Spinal cord (tissue), 10 donors: ENCODE measurements at places on chromosomes 7 and 10. TPM values are rescaled to one million over a fixed set of nuclear protein-coding genes. Genes with fewer than 3 reads are reported as not detected.

CLDN3 gene
- not detected for total RNA-seq

- no peaks in the 10 kb centered on the region for H3K27me3 ChIP-seq
- no peak overlapping the region for H3K4me3 ChIP-seq
- peaks cover 5% of the 10 kb centered on the region for H3K36me3 ChIP-seq
Observed at GRCh38 chr10:113047605-113047962, 97.5 kb downstream of the TCF7L2 start.

GRCh38 chr7:157255201-157255606, 81.6 kb upstream of the DNAJB6 start:
- H3K27ac ChIP-seq = no peak overlapping the region
- peaks cover 44% of the 10 kb centered on the region for H3K36me3 ChIP-seq
- no peaks in the 10 kb centered on the region for H3K27me3 ChIP-seq
- no peaks in the 10 kb centered on the region for H3K4me1 ChIP-seq

MRLN gene
- 25.0 TPM for total RNA-seq

EN2 gene
- total RNA-seq = 0.72 TPM

CYP2C8 gene
- 1.8 TPM for total RNA-seq

TRIM74 gene
- 0.66 TPM for total RNA-seq

H2BK1 gene
- not detected for total RNA-seq

- no peaks in the 10 kb centered on the region for H3K27me3 ChIP-seq
- no peak overlapping the region for H3K27ac ChIP-seq
- H3K36me3 ChIP-seq = no peaks in the 10 kb centered on the region
- DNase-seq = no peak
- no peaks in the 10 kb centered on the region for H3K4me1 ChIP-seq
- H3K4me3 ChIP-seq = no peak overlapping the region
Observed at GRCh38 chr7:8511855-8512254, 78.4 kb downstream of the NXPH1 start.

- no peak for DNase-seq
- peaks cover 40% of the 10 kb centered on the region for H3K36me3 ChIP-seq
- H3K4me3 ChIP-seq = no peak overlapping the region
- no peak overlapping the region for H3K27ac ChIP-seq
Observed at GRCh38 chr7:4266270-4267040, 415.6 kb upstream of the FOXK1 start.

GRCh38 chr7:100946766-100947365, 2.5 kb upstream of the MUC3A start:
- peaks cover 6% of the 10 kb centered on the region for H3K4me1 ChIP-seq
- no peak overlapping the region for H3K27ac ChIP-seq

GRCh38 chr7:11221984-11222383, 248.3 kb downstream of the PHF14 start:
- no peaks in the 10 kb centered on the region for H3K36me3 ChIP-seq
- DNase-seq = no peak
- no peak overlapping the region for H3K27ac ChIP-seq
- H3K4me3 ChIP-seq = no peak overlapping the region
- H3K4me1 ChIP-seq = no peaks in the 10 kb centered on the region
- H3K27me3 ChIP-seq = no peaks in the 10 kb centered on the region

GRCh38 chr10:49619613-49620012, 5.8 kb downstream of the CHAT start:
- no peaks in the 10 kb centered on the region for H3K36me3 ChIP-seq
- peaks cover 10% of the 10 kb centered on the region for H3K4me1 ChIP-seq
- no peak overlapping the region for H3K27ac ChIP-seq

PANK1 gene
- total RNA-seq = 35.2 TPM

ZPBP gene
- not detected for total RNA-seq

GRCh38 chr7:44259547-44260457, 59.0 kb downstream of the YKT6 start:
- no peak overlapping the region for H3K4me3 ChIP-seq
- H3K4me1 ChIP-seq = peaks cover 43% of the 10 kb centered on the region
- peaks cover 59% of the 10 kb centered on the region for H3K36me3 ChIP-seq
- H3K27ac ChIP-seq = no peak overlapping the region

AKR1B1 gene
- total RNA-seq = 54.7 TPM

- H3K4me1 ChIP-seq = no peaks in the 10 kb centered on the region
- DNase-seq = peak; percentile 49
- no peaks in the 10 kb centered on the region for H3K36me3 ChIP-seq
- no peak overlapping the region for H3K4me3 ChIP-seq
Observed at GRCh38 chr7:7707246-7707645, 11.2 kb downstream of the RPA3 start.

GRCh38 chr10:97891497-97892167, 42.0 kb downstream of the GOLGA7B start:
- peaks cover 20% of the 10 kb centered on the region for H3K36me3 ChIP-seq
- no peak overlapping the region for H3K27ac ChIP-seq
- no peak overlapping the region for H3K4me3 ChIP-seq
- H3K27me3 ChIP-seq = no peaks in the 10 kb centered on the region
- DNase-seq = no peak

GRCh38 chr7:134740376-134740775, 39.1 kb upstream of the CALD1 start:
- no peaks in the 10 kb centered on the region for H3K27me3 ChIP-seq
- no peaks in the 10 kb centered on the region for H3K4me1 ChIP-seq
- no peak overlapping the region for H3K27ac ChIP-seq
- no peaks in the 10 kb centered on the region for H3K36me3 ChIP-seq
- DNase-seq = no peak

PIK3AP1 gene
- total RNA-seq = 8.7 TPM

- H3K36me3 ChIP-seq = no peaks in the 10 kb centered on the region
- no peak overlapping the region for H3K27ac ChIP-seq
- H3K4me3 ChIP-seq = no peak overlapping the region
- DNase-seq = no peak
- no peaks in the 10 kb centered on the region for H3K27me3 ChIP-seq
Observed at GRCh38 chr7:137836541-137836940, 10.2 kb downstream of the DGKI start.

DNA sequence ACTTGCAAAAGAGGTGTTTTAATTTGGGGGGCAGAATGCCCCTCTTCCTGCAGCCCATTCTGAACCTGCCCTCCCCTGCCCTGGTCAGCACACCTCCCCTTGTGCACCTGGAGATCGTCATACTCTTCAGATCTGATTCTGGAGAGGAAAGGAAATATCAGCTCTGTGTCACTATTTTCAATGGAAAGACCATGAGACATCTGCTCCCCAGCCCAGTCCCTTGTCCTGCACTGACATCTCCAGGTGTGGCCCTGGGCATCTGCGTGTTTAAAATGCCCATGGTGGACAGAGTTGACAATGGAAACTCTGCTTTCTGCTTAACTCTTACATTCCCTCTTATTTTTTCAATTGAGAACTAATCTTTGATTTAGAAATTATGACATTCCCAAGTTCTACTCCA, 41.6 kb upstream of the RASGEF1A start:
- H3K27ac ChIP-seq = no peak overlapping the region
- H3K4me1 ChIP-seq = peaks cover 13% of the 10 kb centered on the region
- H3K36me3 ChIP-seq = no peaks in the 10 kb centered on the region
- no peak for DNase-seq
- peaks cover 6% of the 10 kb centered on the region for H3K27me3 ChIP-seq
- H3K4me3 ChIP-seq = no peak overlapping the region

DNA sequence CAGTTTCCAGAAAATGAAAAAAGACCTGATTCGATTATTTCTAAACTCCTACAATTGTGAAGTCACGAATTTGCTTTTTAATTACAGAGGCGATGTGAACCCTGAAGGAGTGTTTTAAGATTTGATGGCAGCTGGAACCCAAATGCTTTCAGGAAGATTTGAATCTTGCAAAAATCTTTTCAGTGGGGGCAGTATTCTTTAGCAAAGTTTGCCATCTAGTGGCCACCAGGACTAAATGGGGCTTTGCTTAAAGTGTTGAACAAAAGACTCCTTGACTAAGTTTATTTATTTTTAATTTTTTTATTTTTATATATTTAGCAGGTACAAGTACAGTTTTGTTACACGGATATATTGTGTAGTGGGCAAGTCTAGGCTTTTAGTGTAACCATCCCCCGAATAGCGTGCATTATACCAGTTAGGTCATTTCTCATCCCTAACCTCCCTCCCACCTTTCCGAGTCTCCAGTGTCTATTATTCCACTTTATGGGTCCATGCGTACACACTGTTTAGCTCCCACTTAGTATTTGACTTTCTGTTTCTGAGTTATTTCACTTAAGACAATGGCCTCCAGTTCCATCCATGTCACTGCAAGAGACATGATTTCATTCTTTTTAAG, 98.8 kb downstream of the CACNB2 start:
- H3K36me3 ChIP-seq = no peaks in the 10 kb centered on the region
- no peak overlapping the region for H3K27ac ChIP-seq
- no peak for DNase-seq
- no peaks in the 10 kb centered on the region for H3K27me3 ChIP-seq

- no peaks in the 10 kb centered on the region for H3K27me3 ChIP-seq
- no peak for DNase-seq
- H3K4me3 ChIP-seq = no peak overlapping the region
- H3K27ac ChIP-seq = no peak overlapping the region
Observed at GRCh38 chr10:527416-527815, 162.1 kb downstream of the DIP2C start.

GRCh38 chr7:149838992-149839408, 825 bp downstream of the ZNF862 start:
- H3K27ac ChIP-seq = peak overlapping the region; percentile 37
- DNase-seq = no peak

INTS15 gene
- 22.6 TPM for total RNA-seq

SEMA3A gene
- 32.0 TPM for total RNA-seq

RPEL1 gene
- total RNA-seq = not detected

- no peaks in the 10 kb centered on the region for H3K27me3 ChIP-seq
- no peak for DNase-seq
- no peak overlapping the region for H3K4me3 ChIP-seq
- no peaks in the 10 kb centered on the region for H3K36me3 ChIP-seq
- H3K27ac ChIP-seq = peak overlapping the region; percentile 88
- H3K4me1 ChIP-seq = peaks cover 35% of the 10 kb centered on the region
Observed at GRCh38 chr10:5545778-5546710, 21.3 kb downstream of the CALML3 start.

DNA sequence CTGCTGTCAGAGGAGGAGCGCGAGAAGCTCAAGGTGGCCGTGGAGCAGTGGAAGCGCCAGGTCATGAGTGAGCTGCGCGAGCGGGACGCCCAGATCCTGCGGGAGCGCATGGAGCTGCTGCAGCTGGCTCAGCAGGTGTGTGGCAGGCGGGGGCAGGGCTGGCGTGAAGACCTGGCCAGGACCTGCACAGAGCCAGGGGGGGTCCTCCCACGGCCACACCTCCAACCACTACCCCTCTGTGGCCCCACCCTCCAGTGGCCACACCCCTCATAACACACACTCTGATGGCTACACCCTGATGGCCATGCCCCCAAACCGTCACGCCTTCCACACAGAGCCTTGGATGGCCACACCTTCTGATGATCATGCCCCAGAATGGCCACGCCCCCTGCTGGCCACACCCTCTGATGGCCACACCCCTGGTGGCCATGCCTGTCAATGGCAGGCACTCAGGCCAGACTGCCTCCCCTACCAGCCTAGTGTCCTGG, 23.4 kb upstream of the DPYSL4 start:
- no peaks in the 10 kb centered on the region for H3K27me3 ChIP-seq
- no peak for DNase-seq
- H3K4me1 ChIP-seq = peaks cover 50% of the 10 kb centered on the region
- H3K4me3 ChIP-seq = no peak overlapping the region

ARMS2 gene
- not detected for total RNA-seq

DNA sequence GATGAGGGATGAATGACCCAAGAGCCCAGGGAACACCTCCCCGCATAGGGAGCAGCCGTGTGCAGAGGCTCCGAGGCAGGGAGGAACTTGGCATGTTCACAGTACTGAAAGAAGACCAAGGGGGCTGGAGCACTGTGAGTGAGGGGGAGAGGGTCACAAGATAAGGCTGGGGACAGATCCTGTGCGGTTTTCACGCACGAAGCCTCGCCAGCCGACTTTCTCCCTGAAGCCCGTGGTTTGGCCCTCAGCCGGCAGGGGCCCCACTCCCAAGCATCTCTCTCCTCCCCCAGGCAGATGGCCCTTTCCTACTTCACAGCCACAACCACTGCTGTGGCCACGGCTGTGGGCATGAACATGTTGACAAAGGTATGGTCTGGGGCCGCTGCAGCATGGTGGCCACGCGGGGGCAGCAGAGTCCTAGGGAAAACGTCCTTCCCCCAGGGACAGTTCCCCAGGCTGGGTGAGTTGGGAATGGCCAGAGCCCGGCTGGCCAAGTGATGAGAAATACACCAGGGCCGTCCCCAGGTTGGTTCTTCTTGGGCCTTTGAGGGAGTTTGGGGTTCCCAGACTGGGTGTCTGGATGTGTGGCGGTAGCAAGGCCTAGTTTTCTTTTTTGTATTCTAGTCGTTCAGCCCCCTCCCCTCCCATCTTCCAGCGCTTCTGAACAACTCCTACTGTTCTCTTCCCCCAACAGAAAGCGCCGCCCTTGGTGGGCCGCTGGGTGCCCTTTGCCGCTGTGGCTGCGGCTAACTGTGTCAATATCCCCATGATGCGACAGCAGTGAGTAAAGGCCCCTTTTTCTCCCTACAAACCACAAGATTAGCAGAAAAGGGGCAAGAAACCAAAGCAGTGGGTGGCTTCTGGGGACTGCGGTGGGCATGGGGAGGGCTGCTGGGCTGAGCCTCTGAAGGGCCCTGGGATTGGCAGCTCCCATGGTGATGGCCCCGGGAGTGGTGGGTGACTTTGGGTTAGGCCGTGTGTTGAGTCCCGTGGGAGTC, 14.4 kb upstream of the WBP1L start:
- H3K27ac ChIP-seq = peak overlapping the region; percentile 70
- no peak overlapping the region for H3K4me3 ChIP-seq
- H3K36me3 ChIP-seq = peaks cover 68% of the 10 kb centered on the region
- no peaks in the 10 kb centered on the region for H3K27me3 ChIP-seq
- peaks cover 15% of the 10 kb centered on the region for H3K4me1 ChIP-seq

WDR11 gene
- 77.6 TPM for total RNA-seq

GRCh38 chr7:27501001-27501400, 161.7 kb downstream of the HIBADH start:
- no peak for DNase-seq
- H3K4me3 ChIP-seq = no peak overlapping the region
- H3K4me1 ChIP-seq = no peaks in the 10 kb centered on the region
- H3K36me3 ChIP-seq = no peaks in the 10 kb centered on the region
- no peaks in the 10 kb centered on the region for H3K27me3 ChIP-seq
- H3K27ac ChIP-seq = no peak overlapping the region

AKR1D1 gene
- not detected for total RNA-seq

- no peaks in the 10 kb centered on the region for H3K27me3 ChIP-seq
- DNase-seq = no peak
- no peak overlapping the region for H3K27ac ChIP-seq
- no peak overlapping the region for H3K4me3 ChIP-seq
- H3K4me1 ChIP-seq = no peaks in the 10 kb centered on the region
Observed at GRCh38 chr10:21769041-21769440, 234.5 kb downstream of the DNAJC1 start.

GRCh38 chr7:27173956-27174873, at the start of gene HOXA10:
TSS of gene HOXA10 (minus strand) at chr7:27174320. CDS start at chr7:27174306, 14 bp downstream.
- peak within 1 kb of the TSS; percentile 63 for H3K4me3 ChIP-seq
- H3K4me1 ChIP-seq = peaks cover 64% of the 10 kb centered on the region
- DNase-seq = no peak

GRCh38 chr10:93541402-93542357, 24.8 kb upstream of the FFAR4 start:
- DNase-seq = no peak
- no peaks in the 10 kb centered on the region for H3K36me3 ChIP-seq
